ENCODE measurements at places on chromosomes 2 and 18.

- no peak for DNase-seq
Observed at GRCh38 chr2:204909791-204910190, 364.5 kb downstream of the PARD3B start.

DNA sequence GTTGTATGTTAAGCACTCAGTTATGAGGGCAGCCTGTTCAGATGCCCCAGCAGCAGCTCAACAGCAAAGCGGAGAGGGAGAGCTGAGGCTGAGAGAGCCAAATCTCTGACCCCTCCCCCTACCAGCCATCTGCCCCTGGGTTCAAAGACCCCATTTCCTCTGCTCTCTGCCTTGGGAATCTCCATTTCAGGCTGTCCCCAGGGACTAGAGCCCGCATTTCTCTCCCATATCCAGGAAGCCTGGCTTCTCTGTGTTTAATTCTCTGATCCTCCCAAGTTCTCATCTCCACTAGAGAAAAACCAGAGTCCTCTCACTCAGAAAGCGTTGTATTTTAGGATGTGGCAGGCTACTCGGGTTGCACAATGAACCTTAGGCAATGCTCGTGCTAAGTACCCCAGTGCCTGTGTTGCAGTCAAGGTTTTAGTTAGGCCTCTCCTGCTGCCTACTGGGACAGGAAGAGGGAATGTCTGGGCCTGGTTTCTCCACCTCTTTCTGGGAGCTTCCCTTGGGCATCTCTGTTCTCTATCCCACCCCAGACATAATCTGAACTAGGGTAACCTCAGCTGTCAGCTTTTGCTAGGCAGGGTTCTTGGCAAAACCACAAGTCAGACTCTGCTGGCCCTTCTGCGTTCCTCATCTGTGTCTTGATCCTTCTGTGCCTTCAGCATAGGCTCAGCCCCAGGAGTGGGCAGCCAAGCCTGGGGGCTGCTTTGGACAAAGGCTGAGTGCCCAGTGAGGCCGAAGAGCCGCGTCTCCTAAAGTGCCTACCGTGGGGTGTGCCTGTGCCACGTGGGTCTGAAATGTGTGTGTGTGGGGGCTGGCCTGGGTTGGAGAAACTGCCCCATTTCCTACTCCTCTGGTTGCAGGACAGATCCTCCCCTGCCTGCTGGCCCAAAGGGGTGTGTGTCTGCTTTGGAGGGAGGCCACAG is 96.8 kb downstream of the STPG4 start:
- DNase-seq, result no peak

DNA sequence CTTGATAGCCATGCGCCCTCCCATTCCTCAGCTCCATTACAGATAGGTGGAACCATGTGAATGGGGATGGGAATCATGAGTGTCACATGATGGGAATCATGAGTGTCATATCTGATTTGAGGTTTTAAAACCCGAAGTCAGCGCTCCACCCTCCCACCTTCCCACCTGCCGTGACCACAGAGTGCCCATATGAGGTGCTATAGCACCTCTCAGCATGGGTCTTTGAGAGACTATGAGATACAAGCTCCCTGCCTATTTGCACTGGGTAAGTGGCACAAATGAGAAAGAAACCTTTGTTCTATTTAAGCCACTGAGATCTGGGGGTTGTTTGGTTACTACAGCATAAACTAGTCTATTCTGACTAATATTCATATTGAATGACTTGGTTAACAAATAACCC is 78.5 kb upstream of the PTPRM start:
- no peak for DNase-seq

- no peak for DNase-seq
Observed at GRCh38 chr2:45979065-45979464, 318.1 kb upstream of the EPAS1 start.

DNA sequence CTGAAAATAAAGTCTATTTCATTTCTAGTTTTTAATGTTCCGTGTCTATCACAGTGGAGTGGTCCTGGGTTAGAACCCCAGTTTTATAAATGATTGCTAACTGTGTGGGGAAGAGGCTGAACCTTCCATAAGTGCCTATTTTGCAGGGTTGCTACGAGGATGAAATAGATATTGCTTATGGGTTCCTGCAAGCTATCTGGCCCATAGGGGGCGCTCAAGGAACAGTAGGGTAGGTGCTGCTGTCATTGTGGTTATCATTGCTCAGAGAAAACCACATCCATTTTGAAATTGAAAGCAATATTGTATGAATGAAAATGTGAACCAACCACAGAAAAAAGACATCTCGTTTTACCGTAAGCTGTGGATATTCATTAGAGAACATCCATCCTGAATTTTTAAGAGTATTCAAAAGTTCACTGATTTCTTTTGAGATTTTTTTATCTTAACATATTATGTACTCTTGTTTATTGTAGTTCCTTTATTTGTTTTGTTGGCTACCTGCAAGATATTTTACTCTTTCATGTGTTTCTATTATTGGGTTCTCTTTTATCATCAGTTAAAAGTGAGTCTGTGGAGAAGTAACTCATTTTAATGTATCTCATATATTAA is 261.6 kb downstream of the NAPG start:
- DNase-seq, result peak; percentile 73

DNA sequence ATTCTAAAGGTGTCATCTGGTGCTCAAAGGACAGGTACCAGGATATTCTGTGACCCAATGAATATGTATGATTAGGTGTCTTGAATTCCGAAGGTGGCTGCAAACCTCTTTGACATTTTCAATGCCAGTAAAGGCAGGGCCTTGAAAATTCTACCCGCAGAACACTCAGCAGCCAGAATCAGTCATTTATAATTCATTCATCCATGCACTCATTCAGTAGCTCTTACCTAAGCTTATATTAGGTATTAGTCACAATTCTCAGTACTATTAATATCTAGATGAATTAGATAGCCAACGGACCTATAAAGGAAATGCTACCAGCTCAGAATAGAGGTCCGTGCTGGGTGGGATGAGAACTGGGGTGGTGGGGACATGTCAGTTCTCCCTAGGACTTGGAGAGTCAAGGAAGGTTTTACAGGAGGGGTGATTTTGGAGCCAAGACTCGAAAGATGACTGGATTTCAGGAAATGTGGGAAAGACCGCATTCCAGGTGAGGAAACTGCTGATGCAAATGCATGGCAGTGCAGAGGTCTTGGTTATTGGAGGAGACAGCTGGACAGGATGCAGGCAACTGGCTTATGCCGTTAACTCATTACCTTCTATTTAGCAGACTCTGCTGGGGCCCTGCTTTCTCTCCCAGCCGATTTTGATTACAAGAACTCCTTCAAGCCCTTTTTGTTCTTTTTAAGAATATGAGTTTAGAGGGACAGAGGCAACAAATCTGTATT is 7.2 kb downstream of the TRIB2 start:
- no peak for DNase-seq

DNA sequence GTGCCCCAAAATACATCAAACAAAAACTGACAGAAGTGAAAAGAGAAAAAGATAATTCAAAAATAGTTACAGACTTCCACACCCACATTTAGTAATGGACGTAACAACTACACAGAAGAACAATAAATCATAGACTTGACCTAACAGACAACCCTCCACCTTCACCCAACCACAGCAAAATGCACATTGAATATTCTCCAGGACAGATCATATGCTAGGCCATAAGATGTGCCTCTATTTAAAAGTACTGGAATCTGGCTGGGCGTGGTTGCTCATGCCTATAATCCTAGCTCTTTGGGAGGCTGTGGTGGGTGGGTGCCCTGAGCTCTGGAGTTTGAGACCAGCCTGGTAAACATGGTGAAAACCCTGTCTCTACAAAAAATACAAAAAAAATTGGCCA is 20.0 kb downstream of the SLC66A2 start:
- no peak for DNase-seq

GRCh38 chr2:57549642-57550102 is 496.9 kb upstream of the VRK2 start:
- peak; percentile 10 for DNase-seq

GRCh38 chr18:21741562-21742314 is 1.1 kb downstream of the MIB1 start:
- DNase-seq, result no peak

DNA sequence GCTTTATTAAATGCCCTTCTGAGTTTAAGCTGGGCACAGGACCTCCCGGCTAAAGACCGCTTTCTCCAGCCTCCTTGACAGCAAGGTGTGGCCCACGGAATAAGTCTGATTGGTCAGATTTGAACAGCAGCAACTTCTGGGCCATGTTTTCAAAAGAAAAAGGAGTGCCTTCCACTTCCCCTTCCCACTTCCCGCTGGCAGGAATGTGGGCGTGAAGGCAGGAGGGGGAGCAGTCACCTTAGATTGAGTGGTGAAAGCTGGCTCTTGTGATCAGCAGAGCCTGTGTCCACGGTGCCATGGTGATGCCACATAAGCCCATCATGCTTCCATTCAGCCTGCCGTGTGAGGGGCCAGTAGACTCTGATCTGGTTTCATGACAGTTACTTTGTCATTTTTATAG is 136.6 kb upstream of the GLI2 start:
- DNase-seq, result no peak

GRCh38 chr2:64859312-64860212 is 129.6 kb upstream of the SLC1A4 start:
- DNase-seq, result peak; percentile 87

GRCh38 chr2:13010283-13010682 is 293.5 kb downstream of the TRIB2 start:
- no peak for DNase-seq

DNA sequence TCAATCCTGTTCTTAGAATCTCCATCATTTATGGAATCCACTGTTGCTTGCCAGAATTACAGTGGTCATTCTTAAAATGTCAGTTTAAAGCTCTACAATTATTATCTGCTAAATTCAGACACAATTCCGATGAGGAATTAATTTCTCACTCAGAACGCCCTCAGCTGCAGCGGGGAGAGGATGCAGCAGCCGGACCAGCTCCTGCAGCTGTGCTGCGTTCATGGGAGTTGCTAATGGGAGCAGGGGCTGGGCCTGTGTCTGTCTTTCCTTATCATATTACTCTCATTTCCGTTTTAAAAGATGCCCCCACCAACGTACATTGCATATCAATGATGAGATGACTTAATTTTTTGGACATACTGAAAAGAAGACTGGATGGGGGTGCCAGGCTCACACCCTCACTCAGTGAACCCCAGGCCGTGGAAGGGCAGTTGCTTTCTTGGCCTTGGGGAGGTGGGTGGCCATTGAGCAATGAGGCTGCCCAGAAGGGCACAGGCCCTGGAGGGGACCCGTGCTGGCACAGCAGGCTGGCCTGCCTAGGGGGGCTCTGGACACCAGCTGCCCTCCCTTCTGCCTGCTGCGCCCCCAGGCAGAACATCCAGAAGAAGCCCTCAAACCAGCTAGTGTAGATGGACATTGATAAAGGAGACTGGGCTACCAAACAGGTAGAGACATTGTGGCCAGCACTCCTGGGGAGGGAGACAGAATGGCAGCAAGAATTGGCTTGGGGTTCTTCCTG is 503.6 kb upstream of the MYT1L start:
- no peak for DNase-seq

GRCh38 chr18:23142251-23142929 is 7.1 kb downstream of the CABLES1 start:
- no peak for DNase-seq

DNA sequence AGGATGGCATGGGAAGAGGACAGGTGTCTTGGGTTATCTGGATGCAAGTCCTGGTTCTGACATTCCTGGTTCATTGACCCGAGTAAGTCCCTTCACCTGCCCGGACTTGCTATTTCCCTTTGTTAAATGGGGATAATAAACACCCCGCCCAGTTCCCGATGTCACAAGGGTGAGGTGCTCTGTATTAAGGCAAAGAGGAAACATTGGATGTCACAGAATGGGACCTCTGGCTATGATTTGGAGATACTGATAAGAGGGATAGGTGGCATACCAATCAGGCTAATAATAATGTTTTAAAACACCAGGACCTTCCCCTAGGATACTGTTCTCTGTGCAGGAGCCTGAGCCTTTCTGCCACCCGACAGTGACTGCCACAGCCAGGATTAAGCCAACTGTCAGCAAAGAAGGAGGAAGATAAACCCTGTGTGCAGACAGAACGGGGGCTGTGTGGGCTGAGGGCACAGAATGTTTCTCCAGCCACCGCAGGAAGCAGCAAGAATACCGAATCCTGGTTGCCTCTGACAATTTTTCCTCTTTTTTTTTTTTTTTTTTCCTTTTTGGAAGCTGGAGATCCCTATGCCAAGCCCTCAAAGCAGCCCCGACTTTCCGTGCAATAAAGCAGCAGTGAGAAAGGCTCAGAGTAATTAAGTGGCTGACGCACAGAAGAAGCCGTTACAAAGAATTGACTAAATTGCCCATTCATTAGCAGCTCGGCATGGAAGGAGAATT is 336.6 kb downstream of the SMAD2 start:
- DNase-seq, result no peak

GRCh38 chr2:74876081-74876886 is 42.4 kb downstream of the HK2 start:
- peak; percentile 78 for DNase-seq

GRCh38 chr18:74429096-74429495 is 28.0 kb downstream of the DIPK1C start:
- DNase-seq, result no peak

GRCh38 chr2:212727751-212728150 is 189.1 kb upstream of the ERBB4 start:
- peak; percentile 62 for DNase-seq

GRCh38 chr2:48444404-48444803 is 85.5 kb upstream of the STON1 start:
- no peak for DNase-seq

DNA sequence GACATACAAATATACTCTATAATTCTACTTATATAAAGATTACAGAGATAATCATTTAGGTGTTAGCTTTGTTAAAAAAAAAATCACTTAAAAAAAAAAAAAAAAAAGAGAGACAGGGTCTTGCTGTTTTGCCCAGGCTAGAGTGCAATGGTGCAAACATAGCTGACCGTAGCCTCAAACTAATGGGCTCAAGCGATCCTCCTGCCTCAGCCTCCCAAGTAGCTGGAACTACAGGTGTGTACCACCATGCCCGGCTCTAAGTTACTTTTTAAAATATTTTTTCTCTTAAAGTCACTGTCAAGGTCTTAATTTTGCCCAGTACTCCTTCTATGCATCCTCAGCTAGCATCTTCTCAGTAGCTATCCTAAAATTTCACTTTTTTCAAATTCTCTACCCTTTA is 77.2 kb upstream of the SLC25A52 start:
- no peak for DNase-seq

DNA sequence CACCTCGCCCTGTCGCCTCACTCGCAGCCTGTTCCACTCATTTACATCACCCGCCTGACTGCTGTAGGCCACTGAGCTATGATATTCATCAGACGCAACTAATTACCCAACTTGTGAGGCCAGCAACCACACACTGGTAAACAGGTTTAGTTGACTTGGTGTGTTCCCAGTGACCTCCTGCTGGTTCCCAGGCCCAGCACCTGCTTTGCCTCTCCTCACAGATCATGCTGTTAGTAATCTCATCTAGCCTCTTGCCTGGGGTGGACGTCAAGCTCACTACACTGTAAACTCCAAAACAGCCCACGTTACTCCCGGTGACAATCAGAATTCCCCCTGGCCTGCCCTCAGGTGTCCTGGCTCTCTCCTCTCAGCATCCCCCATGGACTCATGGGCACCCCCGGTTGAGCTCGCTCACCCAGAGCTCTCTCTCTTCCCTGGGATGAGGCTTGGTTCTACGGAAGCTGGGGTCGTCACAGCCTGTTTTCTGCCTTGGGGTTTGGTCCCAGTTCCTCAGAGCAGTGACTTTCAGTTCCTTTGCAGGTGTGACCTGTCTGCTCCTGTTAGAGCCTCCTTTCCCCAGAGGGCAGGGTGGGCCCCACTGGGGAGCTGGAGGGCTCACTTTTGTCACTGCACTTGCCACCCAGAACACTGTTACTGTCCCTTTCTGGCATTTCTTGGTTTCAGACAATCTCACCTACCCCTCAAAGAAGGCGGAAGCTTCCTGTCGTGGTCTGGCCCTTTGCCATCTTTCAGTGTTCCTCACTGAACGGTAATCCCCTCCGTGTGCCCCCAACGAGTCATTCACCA is 40.3 kb downstream of the INPP5D start:
- peak; percentile 64 for DNase-seq

GRCh38 chr2:69376403-69376802 is 10.6 kb downstream of the GFPT1 start:
- no peak for DNase-seq
